ENCODE measurements at places on chromosomes 6 and 20.

DNA sequence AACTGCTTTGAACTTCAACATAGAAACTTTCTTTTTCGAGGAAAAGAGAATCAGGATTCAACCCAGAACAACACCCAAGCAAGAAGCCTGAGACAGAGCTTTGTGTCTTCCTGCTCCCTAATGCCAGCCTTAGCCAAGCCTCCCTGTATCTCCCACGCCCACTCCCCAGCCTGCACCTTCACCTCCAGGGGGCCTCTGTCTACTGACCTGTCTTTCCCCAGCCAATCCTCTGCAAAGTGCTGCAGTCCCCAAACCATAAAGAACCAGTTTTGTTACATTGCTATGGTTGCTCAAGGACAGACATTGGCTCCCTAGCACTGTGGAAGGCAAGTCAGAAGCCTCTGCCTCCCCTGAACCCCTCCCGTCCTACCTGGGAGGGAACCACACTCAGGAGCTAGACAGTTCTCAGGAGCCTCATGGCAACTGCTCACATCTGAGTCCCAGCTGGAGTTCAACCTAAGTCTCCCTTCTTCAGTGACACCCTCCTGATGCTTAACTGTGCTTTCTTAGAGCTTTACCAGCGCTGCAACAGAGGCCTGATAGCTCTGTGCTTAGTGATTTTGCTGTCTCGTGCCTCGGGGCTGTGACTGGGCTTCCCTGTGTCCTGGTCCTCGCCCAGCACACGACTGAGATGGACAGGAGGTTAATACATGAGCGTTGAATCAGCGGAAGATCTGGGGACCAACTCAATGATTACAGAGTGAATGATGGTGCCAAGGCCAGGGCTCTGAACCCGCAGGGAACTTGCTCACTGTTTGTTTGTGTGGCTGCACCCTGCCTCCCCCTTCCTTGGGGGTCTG lies 101.5 kb upstream of the DUSP22 start:
- no peak for DNase-seq

GRCh38 chr6:144007478-144008119 lies 460 bp downstream of the PLAGL1 start:
- no peak for DNase-seq

DNA sequence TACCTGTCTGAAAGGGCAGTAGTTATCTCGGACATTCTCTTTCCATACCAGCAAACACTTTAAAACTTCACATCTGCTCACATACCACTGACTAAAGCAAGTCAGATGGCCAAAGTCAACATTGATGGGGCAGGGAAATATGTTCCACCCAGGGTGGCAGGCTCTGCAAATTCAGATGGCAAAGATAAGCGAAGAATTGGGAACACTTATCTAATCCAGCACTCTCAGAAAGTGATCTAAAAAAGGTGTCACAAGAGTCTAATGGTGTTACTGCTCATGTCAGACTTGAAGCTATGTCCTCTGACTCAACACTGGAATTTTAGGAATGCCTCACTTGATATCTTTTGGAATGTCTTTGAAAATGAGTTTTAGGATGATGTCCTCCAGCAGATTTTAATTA lies 1086.2 kb downstream of the KIF16B start:
- DNase-seq = no peak

DNA sequence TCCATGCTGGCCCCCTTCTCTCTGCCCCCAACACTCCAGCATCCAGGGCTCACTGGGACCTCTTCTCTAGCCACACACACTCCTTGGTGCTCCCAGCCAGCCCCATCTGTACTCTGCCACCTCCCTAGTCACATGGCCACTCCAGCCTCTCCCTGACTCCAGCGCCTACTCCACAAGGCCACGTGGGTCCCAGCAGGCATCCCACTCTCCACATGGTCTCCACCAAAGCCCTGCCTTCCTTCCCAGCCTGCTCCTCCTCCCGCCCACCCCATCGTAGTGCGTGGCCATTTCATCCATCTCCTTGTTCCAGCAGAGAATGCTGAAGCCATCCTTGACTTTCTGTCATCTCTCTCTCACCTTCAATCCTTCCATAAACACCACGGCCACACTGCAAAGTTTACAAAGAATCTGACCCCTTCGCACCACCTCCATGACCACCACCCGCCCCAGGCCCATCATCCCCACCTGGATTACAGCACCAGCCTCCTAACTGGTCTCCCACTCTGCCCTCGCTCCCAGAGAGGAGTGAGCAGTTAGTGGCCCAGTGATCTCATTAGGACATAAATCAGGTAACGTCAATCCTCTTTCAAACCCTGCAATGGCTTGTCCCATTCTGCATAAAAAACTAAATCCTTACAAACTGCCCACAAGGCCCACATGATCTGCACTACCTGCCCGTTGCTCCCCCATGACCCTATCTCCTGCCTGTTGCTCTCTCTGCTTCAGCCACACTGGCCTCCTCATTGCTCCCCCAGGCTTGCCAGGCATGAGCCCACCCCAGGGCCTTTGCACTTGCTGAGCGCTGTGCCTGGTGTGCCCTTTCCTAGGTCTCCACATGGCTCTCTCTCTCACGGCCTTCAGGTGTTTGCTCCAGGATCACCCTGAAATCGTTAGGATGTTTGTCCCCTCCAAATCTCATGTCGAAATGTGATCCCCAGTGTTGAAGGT lies 96.2 kb downstream of the GRM4 start:
- DNase-seq = no peak

DNA sequence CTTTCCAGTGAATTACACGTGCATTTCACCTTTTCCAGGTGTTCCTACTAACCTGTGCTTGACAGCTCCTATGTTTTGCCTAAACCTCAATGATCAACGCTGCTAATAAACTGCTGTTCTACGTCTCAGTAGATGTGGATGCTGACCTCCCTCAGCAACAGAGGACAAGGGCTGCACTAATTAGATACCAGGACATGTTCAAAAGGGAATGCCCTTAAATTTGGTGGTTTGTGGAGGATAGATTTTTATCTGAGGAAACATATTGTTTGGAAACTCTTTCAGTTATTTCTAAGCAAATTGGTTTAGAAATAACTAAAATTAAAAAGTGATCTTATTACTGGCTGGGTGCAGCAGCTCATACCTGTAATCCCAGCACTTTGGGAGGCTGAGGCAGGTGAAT lies 19.1 kb upstream of the ZDHHC14 start:
- no peak for DNase-seq

DNA sequence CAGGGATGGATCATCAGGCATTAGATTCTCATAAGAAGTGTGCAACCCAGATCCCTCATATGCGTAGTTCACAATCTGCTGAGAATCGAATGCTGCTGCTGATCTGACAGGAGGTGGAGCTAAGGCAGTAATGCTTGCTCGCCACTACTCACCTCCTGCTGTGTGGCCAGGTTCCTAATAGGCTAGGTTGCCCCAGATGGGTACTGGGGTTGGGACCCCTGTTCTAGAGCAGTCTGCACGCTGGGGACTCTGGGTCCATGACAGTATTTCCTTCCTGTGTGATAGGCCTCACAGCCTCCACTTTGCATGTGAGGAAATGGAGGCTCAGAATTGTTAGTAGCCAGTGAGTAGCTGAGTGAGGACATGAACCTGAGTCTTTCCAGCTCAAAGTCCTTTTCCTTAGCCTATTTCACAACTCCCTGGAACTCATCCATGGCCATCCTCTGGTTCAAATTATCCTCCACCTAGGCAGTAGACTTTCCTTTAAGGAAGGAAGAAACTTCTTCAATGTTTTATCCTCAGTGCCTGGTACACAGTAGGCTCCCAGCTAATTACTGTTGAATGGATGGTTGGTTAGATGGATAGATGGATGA lies 117.2 kb downstream of the SYCP2 start:
- DNase-seq = no peak

DNA sequence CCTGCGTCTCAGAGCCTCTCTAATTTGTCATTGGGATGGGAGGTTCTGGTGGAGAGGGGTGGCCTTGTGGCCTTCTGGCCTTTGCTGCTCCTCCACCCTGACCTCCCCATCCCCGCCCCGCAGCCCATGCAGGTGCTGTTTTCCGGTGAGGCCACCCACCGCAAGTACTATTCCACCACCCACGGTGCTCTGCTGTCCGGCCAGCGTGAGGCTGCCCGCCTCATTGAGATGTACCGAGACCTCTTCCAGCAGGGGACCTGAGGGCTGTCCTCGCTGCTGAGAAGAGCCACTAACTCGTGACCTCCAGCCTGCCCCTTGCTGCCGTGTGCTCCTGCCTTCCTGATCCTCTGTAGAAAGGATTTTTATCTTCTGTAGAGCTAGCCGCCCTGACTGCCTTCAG lies 171.8 kb upstream of the RNF24 start:
- DNase-seq = no peak

GRCh38 chr6:84411060-84411629 lies 183.7 kb upstream of the CEP162 start:
- DNase-seq = no peak

DNA sequence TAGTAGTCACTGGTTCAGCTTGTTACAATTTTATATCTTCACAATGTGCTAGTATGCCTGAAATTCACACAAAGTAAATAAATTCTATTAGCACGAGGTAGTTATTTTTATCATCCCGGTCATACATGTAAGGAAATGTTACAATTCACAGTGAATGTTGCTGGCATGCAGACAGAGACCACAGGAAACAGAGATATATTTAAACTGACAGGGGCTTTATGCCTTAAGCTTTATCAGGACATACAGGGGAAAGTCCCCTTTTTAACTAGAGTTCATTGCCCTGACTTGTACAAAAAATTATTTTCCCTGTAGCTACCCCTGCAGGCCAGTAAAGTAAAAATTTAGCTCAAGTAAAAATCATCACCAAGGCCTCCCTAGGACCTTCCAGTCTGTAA lies 712.0 kb upstream of the NRSN1 start:
- DNase-seq = no peak

- DNase-seq = no peak
Measured at GRCh38 chr6:157265635-157266034, 57.7 kb downstream of the TMEM242 start.

- DNase-seq = no peak
Measured at GRCh38 chr6:84333842-84334241, 106.4 kb upstream of the CEP162 start.

DNA sequence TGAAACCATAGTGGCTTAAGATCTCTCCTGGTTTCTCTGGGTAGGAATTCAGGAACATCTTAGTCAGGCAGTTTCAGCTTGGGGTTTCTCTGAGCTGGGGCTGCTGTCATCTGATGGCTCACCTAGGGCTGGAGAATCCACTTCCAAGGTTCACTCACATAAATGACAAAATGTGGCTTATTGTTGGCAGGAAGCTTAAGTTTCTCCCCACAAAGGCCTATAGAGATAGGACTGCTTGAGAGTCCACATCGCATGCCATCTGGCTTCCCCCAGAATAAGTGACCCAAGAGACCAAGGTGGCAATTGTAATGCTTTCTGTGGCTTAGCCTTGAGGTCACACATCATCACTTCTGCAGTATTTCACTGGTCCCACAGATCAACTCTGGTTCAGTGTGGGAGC lies 131.4 kb downstream of the EDN1 start:
- no peak for DNase-seq

- no peak for DNase-seq
Measured at GRCh38 chr6:43376551-43376981, 7.1 kb upstream of the ZNF318 start.

GRCh38 chr6:9766240-9766915 lies 648.5 kb downstream of the TFAP2A start:
- no peak for DNase-seq

DNA sequence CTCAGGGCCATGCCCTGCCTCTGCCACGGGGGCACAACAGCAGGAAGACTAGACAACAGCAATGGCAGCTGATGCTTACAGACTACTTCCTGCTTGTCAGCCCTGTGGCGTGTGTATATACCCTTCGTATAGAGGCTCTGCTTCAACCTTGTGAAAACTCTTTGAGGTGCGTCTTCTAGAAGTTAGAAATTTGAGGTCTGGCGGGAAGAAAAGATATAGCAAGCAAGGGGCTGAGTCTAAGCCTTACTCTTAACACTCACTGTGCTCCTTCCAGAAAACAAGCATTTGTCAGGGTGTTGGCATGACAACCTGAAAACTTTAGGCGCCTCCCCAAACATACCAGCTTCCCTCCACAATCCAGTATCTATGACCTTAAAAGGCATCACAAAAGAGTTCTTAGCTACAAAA lies 33.3 kb downstream of the JPH2 start:
- no peak for DNase-seq

DNA sequence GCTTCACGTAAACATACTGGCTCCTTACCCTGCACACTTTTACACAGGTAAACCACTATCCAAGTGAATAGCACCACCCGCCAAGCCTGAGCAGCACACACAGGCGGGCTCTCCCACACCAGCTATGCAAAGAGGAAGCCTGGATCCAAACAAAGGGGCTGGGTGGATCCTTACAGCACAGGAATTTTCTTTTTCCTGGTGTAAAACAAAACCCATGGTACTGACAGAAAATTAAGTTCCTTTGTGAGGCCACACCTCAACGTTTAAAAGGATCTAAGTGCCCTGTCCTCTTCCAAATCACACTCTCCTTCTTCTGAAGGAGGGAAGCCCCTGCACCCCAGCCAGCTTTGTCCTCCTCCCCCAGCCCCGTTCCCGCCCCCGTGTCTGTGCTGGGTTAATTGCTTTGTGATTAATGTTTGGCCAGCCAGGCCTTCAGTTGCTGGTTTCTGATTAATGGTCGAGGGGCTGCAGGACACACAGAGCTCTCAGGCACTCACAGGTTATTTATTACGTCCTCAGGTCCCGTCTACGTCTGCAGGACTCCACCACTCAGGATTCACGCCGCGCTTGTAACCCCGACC lies 6.1 kb downstream of the DACT2 start:
- no peak for DNase-seq

- DNase-seq = no peak
Measured at GRCh38 chr20:22070610-22071058, 365.2 kb downstream of the PAX1 start.

DNA sequence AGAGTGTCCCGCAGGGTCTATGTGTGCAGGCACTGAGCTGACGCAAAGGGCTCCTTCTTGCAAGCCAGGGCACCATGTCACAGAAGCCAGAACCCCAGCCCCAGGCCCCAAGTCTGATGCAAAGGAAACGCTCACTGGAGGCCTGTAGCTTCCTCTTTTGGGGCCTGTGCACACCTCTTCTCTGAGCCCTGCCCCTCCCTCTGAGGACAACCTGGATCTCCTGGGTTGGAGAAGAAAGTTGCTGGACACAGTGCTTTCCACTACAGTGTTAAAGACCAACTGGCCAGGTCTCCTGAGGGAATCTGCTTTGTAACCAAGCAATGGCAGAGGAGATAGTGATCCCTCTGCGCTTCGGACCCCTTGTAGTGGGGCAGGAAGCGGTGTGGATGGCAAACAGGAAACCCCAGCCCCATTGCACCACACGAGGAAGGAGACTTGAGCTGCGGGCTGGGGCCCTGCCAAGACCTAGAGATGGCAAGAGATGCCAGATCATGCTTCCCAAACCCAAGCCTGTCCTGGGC lies 90.0 kb downstream of the PRND start:
- no peak for DNase-seq

GRCh38 chr20:46644160-46644559 lies 7.1 kb downstream of the SLC13A3 start:
- DNase-seq = no peak

Data from activated CD4-positive, CD25-positive, alpha-beta regulatory T cell treated with anti-CD3 and anti-CD28 coated beads, Interleukin-2, amount 50 U/mL, for 16 hours (primary cell).